HCEC 1CT (cell line): ENCODE measurements at places on chromosomes 2 and 18.
A peak's percentile ranks its signal among the peaks of the same experiment; 100 is the strongest.

DNA sequence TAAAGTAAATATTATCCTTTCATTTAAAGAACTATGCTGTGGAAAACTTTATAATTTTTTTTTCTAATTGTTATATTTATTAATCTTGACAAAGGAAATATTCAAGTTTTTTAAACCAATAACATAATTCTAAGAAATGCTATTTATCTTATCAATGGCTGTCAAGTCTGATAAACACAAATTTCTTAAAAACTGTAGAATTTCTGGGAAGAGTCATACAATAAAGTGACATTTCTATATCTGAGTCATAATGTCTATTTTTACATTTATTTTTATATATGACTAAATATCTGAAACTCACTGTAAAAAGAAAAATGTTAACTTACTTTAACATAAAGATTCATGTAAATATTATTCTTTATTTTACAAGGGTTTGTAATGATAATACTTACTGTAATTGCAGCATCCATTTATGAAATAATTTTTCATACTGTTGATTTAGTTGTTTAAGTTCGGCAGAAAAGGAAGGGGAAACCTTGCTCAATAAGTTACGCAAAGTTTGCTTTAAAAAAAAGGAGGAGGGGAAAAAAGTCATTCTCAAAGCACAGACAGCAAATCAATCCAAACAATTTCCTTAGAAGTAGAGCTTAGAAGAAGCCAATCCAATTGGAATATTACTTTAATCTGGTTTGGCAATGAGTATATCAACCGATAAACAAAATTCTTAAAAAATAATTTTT, 32.4 kb downstream of the ORC2 start:
- DNase-seq, result no peak

GRCh38 chr18:68283834-68284233, 431.1 kb downstream of the TMX3 start:
- DNase-seq, result no peak

GRCh38 chr2:101881131-101881530, 110.6 kb upstream of the IL1R2 start:
- DNase-seq, result no peak

DNA sequence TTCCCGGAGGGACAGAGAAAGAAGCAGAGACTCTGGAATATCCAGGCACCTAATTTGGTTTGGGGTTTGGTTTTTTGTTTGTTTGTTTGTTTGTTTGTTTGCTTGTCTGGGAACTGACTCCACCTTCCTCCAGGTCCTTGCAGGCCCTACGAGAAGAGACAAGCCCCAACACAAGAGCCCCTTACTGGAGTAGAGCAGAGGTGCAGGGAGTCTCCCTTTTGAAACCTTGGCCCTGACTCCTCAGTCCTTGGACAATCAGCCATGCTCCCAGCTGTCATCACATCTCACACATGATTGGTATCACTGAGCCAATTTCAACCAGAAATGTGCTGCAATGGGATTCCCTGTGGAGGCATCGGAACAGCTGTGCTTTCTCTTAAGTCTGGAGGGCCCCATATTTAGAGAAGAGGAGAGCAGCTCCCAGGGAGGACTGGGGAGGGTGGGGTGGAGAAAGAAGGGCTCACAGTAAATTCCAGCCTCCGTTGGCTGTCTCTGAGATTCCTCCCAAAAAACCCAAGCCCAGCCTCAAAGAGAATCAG, 279.9 kb upstream of the NCKAP5 start:
- DNase-seq, result no peak

DNA sequence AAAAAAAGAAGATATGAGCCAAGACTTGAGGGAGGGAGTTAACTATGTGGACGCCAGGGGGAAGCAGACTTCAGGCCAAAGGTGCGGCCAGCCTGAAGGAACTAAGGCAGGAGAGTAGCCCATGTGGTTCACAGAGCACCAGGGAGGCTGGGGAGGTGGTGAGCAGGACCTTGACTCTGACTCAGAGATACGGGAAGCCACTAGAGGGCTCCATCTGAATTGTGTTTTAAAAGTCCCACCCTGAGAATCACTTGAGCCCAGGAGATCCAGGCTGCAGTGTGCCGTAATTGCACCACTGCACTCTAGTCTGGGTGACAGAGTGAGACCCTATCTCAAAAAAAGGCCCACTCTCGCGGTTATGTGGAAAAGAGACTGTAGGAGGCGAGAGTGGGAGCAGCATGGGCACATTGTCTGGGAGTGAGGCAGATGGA, 12.3 kb downstream of the CEP192 start:
- DNase-seq, result peak; percentile 63

DNA sequence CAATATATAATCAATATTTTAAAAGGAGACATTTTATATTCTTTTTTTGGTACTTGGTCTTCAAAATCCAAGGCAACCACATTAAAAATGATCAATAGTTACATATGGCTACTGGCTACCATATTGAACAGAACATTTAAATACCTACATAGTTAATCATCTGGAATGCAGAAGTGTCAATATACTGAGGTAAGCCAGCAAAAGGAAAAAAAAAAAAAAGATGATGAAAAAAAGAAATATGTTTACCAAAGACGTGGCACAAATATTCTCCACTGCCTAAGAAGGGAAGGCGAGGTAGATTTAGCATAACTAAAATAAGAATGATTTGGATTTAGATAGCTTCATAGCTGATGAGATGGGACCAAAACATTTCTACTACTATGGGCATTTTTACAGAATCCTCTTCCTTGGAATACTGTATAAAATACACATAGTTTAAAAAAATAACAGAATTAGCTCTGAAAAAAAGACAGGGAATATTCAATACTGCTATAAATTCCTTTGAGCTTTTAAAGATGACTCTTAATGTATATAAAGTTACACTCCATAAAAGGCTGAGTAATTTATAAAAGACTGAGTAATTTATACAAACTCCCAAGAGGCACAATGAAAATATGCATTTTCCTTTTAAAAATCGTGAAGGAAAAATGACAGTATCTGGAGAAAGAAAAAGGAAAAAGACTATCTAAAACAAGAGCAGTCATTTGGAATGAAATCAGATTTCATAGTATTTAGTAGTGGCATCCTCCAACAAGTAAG, 63.5 kb downstream of the CDH2 start:
- DNase-seq, result no peak

- DNase-seq, result no peak
These were observed 383.1 kb upstream of the ID2 start for GRCh38 chr2:8298783-8299182.

GRCh38 chr2:9721344-9721743, 90.5 kb upstream of the YWHAQ start:
- no peak for DNase-seq

- DNase-seq, result no peak
These were observed 227.2 kb downstream of the PHLPP1 start for GRCh38 chr18:62942578-62942977.

DNA sequence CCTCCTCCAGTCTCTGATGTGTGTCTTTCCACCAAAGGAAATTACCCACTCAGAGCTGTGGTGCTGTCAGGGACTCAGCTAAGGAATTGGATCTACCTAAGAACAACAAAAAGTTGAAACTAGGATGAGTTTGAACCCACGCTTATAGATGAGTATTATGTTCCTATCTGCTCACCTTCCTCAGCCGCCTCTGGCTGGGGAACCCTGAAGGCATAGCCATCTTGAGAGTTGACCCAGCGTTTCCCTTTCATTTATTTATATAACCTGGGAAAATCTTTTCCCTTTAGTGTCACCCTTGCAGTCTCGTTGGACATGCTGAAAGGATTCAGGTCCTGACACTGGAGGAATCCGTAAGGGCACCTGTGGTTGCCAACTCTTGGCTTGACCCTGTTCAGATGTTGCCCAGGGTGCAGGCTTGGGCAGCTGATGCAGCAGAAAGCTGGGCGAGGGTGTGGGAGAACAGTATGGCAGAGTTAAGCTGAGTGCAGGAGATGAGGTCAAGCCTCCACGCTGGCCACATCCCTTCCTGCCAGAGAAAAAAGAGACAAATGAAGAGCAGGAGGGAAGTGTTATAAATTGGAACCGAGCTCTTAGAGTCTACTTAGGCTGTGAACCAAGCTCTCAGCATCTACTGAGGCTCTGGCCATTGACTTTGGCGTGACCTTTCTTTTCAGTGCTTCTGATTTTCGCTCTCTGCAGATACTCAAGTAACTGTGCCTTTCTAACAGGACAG, 1.9 kb downstream of the CDH20 start:
- DNase-seq, result no peak

DNA sequence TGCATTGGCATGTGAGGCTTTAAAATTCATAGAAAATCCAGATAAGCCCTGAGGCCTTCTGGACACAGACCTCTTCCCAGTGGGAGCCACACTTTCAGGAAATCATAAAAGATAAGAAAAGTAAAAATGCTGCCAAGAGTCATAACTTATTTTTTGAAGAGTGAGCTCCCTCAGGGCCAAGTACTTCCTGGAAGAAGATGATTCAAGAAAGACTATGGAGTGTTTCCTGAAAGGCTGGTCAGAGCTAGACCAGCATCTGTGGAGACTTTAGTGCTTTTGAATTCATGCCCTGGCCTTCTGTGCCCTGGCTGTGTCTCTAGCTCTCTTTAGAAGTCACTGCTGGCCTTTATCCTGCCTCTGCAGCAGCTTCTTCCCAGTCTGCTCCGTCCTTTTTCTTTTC, 6.4 kb upstream of the XDH start:
- DNase-seq, result no peak

DNA sequence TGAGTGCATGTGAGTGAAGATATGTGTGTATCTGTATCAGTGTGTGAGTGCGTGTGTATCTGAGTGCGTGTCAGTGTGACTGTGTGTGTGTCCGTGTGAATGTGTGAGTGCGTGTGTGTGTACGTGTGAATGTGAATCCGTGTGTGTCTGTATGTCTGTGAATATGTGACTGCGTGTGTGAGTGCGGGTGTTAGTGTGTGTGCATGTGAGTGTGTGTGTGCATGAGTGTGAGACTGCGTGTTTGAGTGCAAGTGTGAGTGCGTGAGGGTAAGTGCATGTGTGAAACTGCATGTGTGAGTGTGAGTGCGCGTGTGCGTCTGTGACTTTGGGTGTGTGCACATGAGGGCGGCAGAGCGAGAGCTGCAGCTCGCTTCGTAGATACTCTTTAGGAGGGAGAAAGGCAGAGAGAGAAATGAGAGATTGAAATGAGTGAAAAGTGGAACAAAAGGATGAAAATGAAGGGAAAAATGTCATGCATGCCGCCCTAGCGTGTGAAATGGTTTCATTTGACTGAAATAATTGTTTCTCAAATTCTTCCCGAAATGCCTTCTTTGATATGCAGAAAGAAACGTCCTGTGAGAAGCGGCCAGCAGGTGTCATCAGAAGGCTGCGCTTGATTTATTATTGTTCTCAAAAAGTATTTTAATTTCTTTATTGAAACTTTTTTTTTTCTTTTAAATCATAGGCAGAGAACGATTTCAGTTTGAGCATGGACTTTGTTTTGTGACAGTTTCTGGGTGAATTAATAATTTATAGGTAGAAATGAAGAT, 25.6 kb downstream of the ZNF407 start:
- no peak for DNase-seq

DNA sequence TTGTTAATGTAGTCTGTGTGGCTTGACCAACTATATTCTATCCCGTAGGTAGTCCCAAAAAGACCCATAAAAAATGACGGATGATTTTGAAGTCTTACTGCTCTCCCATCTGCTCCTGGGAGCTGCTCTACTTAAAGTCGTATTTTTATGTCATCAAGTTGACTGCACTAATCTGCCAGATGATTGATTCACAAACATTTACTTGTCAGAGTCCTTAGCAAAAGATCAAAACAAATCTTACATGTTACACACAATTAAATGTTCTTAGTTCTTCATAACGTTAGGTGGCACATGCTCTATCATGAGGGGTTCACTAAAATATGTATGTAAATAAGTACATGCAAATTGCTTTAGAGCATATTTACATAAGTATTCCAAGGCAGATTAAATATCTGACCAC, 498.3 kb upstream of the LRRTM4 start:
- DNase-seq, result no peak

GRCh38 chr2:159074605-159075004, 106.2 kb downstream of the TANC1 start:
- DNase-seq, result no peak

GRCh38 chr18:44238911-44239310, 441.8 kb upstream of the SETBP1 start:
- no peak for DNase-seq

- DNase-seq, result no peak
These were observed 157.5 kb downstream of the TGIF1 start for GRCh38 chr18:3607309-3608098.

DNA sequence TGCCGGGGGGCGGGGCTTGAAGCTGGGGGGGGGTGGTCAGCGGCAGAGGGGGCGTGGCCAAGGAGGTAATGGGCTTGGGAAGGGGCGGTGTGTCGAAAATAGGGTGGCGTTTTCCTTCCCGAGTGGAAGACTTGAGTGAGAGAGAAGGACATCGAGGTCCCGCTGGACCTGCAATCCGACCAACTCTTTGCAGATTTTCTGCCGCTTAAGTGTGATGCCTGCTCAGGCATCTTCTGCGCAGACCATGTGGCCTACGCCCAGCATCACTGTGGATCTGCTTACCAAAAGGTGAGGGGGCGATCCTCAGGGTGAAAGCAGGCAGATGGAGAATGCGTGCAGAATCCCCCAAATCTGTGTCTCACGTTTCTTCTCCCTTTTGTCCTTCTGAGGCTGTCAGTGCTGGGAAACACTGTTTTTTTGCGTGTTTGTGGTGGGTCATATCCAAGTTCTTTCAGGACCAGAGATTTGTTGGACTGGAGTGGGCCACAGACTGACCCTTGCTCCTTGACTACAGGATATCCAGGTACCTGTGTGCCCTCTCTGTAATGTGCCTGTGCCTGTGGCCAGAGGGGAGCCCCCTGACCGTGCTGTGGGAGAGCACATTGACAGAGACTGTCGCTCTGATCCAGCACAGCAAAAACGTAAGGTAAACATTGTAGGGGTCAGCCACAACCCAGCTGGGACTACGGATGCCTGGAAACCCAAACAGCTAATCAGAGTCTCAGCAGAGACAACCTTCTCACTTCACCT, 727 bp downstream of the ZFAND2B start:
- no peak for DNase-seq

DNA sequence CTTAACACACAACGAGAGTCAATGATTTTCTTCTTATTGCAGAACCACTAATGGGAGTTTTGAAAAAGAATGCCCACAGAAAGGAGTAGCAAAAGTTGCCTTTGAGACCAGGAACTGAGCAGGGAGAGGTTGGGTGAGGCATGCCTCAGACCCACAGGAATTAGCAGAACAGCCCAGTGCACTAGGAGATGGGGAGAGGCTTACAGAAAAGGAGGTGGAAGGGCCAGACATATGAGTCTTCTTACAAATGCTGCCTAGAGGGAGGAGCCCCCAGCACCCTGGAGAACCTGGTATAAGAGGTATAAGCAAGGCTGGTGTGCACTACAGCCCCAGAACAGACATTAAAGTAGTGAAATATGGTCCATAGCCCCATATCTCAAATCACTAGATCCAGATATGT, 162.0 kb downstream of the DTNA start:
- no peak for DNase-seq

DNA sequence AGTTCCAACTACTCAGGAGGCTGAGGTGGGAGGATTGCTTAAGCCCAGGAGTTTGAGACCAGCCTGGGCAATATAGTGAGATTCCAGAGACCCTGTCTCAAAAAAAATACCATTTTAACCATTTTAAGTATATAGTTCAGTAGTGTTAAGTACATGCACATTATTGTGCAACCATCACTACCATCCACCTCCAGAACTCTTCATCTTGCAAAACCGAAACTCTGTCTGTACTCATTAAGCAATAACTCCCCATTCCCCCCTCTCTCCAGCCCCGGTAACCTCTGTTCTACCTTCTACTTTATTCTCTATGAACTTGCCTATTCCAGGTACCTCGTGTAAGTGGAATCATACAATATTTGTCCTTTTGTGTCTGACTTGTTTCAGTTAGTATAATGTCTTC, 86.4 kb downstream of the GFPT1 start:
- DNase-seq, result no peak

- DNase-seq, result no peak
These were observed 9.4 kb downstream of the XIRP2 start for GRCh38 chr2:166897666-166898065.

GRCh38 chr2:216281876-216282275, 90.4 kb downstream of the MARCHF4 start:
- DNase-seq, result no peak
